ENCODE measurements at places on chromosomes 7 and 10. TPM values are rescaled to one million over a fixed set of nuclear protein-coding genes. Genes with fewer than 3 reads are reported as not detected.

ECHS1 gene
- 61.7 TPM for total RNA-seq

DUSP5 gene
- 29.0 TPM for total RNA-seq

LBX1 gene
- total RNA-seq, result not detected

HMX2 gene
- total RNA-seq, result not detected

LRRTM3 gene
- total RNA-seq, result not detected

KLHDC10 gene
- 26.6 TPM for total RNA-seq

GLCCI1 gene
- total RNA-seq, result 3.1 TPM

BMPER gene
- total RNA-seq, result 10.2 TPM

IL15RA gene
- total RNA-seq, result 9.9 TPM

AEBP1 gene
- total RNA-seq, result 66.3 TPM

NPY gene
- total RNA-seq, result not detected

KCP gene
- 0.20 TPM for total RNA-seq

MDFIC gene
- 44.8 TPM for total RNA-seq

AGR2 gene
- total RNA-seq, result not detected

Data from subcutaneous preadipocyte (primary cell).